Right renal pelvis (tissue), 4 donors: ENCODE measurements at places on chromosomes 3 and 15.

DNA sequence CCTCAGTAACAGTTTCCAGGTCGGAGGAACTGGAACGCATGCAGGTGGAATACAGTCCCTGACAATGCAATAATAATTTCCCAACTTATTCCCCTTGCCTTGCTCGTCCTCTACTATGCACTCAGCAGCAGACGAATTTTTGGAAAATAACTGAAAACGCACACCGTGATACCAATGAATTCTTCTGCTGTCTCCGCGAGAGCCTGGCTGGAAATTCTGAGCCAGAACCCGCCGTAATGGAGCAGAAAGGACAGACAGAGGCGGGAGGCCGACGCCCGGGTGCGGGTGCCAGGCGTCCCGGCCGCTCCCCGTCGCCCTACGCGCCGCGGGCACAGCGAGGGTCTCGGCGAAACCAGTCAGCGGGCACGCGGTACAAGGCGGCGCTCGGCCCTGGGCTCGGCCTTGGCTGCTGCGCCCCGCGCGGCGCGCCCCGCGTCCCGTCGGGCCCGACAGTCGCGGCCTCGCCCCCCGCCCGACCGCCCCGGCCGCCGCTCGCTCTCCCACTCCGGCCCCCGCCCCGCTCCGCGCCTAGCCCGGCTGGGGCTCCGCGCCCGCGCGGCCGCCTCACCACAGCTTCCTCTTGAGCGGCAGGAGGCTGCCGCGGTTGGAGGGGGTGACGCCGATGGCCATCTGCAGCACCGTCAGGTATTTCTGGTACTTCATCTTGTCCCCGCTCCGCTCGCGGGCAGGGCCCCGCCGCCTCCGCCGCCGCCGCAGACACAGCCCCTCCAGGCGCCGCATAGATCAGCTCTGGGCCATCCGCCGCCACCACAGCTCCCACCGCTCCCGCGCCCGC, 114.5 kb upstream of the GOLGA8J start:
- DNase-seq = no peak

DNA sequence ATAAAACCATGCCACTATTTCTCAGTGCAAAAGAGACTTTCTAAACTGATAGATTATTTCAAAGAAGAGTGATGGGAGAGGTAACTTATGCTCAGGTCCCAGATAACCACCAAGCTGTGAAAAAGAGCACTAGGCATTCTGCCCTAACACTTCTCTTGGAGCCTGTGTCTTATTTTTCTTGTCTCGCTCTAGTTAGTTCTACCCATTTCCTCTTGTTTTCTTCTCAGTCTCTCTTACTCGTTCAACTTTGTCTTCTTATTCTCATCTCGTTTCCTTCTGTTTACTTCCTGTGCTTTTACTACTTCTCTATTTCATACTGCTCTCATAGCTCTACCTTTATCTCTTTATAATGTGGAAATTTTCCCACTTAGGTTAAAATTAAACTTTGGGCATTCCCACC, 91.8 kb upstream of the CGNL1 start:
- no peak for DNase-seq

DNA sequence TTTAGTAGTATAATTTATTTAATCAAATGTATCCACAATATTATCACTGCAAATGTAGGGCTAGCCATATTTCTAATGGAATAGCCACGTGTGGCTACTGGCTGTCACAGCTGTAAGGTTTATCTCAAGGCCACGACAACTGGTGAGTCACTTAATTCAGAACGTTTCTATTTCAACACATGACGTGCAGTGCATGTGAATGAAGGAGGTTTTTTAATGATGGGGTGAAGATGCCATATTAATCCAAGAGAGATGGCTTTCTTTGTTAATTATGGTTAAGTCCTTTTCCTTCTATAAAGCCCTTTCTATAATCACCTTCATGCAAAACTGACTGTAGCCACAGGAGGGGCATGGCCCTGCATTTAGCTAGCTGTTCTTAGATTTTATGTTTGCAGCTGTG, 212.0 kb downstream of the FEZF2 start:
- no peak for DNase-seq

GRCh38 chr3:68912376-68912775, 20.0 kb downstream of the TAFA4 start:
- DNase-seq = no peak

GRCh38 chr15:49902685-49903501, 216.1 kb downstream of the ATP8B4 start:
- peak; percentile 73 for DNase-seq

DNA sequence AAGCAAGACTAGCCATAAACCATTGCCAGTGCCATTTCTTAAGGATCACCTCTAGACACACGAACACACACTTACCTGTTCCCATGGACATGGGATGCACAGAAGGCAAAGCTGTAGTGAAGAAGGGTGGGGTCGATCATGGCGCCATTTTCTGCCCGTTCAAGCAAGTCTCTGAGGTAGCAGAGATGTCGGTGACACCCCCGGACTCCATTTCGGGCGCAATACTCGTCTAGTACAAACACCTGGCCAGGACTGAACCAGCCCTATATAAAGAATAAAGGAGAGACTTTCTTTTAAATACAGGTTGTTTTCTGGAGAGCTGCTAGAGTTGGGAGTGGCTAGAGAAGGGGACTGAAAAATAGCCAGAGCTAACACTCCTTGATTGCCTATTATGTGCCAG, 159.4 kb upstream of the FEZF2 start:
- no peak for DNase-seq

- no peak for DNase-seq
These were observed 17.5 kb downstream of the GASK1A start for GRCh38 chr3:42996633-42997075.

DNA sequence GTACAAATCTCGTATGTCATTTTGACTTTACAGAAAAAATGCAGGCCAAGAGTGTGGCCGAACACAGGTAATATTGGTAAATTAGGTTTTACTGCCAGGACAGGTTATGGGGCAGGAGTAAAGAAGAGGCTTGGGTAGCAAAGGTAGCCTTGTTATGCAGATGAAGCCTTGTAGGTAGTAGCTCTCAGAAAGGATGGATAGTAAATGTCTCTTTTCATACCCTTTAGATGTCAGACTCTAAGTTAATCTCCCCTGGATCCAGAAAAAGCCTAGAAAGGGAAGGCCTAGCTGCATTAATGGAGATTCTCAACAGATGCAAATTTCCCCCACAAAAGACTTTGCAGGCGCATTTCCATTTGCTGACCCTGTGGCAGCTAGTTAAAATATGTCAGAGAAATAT, 1445.1 kb upstream of the CADM2 start:
- DNase-seq = no peak

GRCh38 chr3:133987136-133987535, 42.6 kb downstream of the SLCO2A1 start:
- no peak for DNase-seq

- DNase-seq = no peak
These were observed 71.0 kb upstream of the ANKRD34C start for GRCh38 chr15:79211481-79211880.

GRCh38 chr3:186169379-186169778, 60.5 kb upstream of the ETV5 start:
- DNase-seq = no peak

DNA sequence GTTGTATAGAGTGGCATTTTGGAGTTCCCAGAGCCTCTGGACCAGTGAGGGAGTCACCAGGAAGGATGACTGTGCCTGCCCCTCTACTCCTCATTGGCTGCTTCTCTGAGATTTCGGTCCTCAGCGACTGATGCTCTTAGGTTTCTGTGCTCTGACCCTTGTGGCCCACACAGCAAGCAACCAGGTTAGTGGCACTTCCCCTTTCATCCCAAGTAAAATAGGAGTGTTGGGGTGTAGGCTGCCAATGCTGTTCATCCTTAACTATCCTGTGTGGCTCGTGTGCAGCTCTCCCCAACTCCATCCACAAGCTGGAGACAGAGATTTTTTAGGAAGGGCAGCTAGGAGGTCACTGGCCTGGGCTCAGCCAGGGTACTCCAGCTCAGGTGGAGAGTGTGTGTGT, 21.3 kb downstream of the PRR23A start:
- DNase-seq = no peak

DNA sequence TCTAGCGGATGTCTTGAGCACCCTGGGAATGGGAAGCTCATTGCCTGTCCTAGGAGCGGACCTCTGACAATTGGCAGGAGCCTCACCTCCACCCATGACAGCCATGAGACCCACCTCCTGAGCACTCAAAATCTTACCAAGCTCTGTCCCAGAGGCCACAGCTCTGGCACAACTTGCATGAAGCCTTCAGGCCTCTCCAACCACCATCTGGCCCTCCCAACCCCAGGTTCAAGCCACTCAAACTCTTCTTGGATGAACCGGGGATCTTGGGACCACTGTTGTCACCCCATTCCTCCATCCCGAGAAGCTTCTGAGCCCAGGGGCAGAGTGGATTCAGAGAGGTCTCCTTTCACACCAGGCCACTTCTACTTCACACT, 1.5 kb downstream of the VIPR1 start:
- DNase-seq = no peak

- no peak for DNase-seq
These were observed 914.9 kb upstream of the EPHA6 start for GRCh38 chr3:95899494-95899893.

- no peak for DNase-seq
These were observed 61.0 kb downstream of the HMG20A start for GRCh38 chr15:77481670-77482069.

GRCh38 chr3:194575484-194576210, 57.6 kb downstream of the TMEM44 start:
- no peak for DNase-seq

- DNase-seq = peak; percentile 25
These were observed 6.1 kb downstream of the GRAMD1C start for GRCh38 chr3:113844622-113845222.

- DNase-seq = no peak
These were observed 84.9 kb upstream of the ACP3 start for GRCh38 chr3:132232231-132232792.

GRCh38 chr3:48476426-48477053, 27.4 kb downstream of the SHISA5 start:
- no peak for DNase-seq

DNA sequence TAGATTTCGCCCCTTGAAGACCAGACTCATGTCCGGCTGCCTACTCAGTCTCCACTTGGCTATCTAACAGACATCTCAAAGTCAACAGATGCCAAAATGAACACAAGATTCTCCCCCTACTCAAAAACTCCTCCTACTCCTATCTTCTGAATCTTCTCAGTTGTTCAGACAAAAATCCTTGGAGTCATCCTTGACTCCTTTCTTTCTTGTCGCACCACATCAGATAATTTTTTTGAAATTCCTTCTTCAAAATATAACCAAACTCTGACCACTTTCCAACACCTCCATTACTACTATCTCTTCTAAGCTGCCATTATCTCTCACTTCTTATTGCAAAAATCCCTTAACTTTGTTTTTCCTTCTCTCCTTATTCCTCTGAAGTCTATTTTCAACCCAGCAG, 141.9 kb upstream of the SLC7A14 start:
- DNase-seq = no peak

DNA sequence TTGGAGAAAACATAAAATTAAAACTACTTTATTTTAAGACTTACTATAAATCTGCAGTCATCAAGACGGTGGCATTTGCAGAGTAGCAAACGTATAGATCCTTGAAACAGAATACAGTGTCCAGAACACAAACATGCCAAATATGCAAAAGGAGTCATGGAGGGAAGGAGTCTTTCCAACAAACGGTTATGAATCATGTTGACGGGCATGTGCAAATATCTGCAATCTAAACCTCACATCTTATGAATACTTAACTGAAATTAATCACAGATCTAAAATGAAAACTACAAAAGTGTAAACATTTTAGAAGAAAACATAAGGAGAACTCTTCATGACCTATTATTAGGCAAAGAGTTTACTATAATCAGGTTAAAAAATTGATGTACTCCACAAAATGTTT, 69.4 kb downstream of the TFRC start:
- DNase-seq = no peak

GRCh38 chr3:58291671-58292338, 14.2 kb upstream of the RPP14 start:
- DNase-seq = no peak

DNA sequence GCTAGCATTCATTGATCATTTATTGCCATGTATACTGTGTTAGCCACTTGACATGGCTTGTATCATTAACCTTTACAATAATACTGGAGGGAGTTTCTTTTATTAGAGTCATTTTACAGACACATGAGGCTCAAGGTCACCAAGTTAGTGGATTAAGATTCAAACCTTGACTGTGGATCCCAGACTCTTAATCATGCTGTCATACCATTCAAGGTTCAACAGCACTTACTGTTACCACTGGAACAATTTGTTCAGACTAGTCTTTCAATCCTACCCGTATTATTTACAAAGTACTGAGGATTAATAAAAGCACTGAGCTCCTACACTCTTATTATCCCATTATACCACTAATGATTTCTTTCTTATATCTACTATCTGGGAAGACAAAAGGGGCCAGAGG, 1.2 kb downstream of the COX17 start:
- DNase-seq = no peak

DNA sequence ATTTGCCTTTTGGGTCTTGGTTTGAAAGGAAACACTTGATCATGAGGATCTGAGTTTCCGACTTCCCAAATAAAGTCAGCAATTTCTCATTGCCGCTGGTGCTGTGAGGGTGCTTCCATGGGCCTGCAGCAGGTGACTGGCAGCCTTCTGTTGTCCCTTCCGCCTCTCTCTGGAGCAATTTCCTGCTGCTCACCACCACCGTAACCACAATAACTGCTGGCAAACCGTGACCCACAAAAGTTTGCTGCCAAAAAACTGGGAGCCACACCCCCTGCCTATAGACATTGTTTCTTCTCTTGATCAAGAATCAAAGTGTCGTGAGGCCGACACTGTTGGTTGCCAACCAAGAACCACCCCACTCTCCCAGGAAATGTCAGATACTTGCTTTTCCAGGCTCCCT, 164.0 kb downstream of the NR2F2 start:
- DNase-seq = no peak
